Natural killer cell treated with Interleukin-12 subunit alpha and Interleukin-12 subunit beta and Interleukin-15 and Interleukin-18, amount 100 ng/mL, for 72 hours (primary cell): ENCODE measurements at places on chromosomes 2 and 18. TPM values are rescaled to one million over a fixed set of nuclear protein-coding genes. Genes with fewer than 3 reads are reported as not detected.

- H3K27ac ChIP-seq = no peak overlapping the region
- H3K27me3 ChIP-seq = no peaks in the 10 kb centered on the region
- peaks cover 12% of the 10 kb centered on the region for H3K36me3 ChIP-seq
- peaks cover 9% of the 10 kb centered on the region for H3K4me1 ChIP-seq
These were observed 48.9 kb downstream of the COX7A2L start for GRCh38 chr2:42312106-42312505.

DNA sequence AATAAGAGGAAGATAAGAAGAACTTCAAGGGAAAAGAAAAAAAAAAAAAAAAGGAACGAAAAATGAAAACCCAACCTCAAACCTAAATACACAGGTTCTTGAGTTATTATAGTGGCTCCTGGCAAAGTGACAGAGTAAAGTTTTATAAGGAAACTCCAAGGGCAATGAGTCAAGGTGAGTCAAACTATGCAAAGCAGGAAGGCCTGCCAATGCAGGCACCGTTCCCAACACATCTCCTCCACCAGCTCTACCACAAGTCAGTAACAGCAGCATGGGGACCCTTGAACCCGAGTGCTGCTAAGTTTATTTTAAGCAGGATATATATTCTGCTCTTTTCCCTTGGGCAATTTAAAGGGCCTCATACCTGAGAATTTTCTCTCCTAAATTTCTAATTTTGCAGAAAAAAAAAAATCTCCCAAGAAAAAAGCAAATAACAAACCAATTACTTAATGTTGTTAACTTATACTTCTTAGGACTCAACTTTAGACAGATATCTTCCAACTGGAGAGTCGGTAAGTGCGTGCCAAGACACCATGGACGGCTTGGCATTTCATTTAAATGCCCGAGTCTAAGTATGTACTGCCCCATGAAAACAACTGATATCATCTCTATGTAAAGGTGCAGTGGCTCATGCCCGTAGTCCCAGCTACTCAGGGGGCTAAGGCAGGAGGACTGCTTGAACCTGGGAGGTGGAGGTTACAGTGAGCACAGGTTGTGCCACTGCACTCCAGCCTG lies 75.7 kb upstream of the TFCP2L1 start:
- H3K27me3 ChIP-seq = no peaks in the 10 kb centered on the region
- no peak overlapping the region for H3K4me3 ChIP-seq
- peaks cover 16% of the 10 kb centered on the region for H3K36me3 ChIP-seq

- DNase-seq = peak; percentile 67
- peak within 1 kb of the TSS; percentile 83 for H3K4me3 ChIP-seq
- H3K27me3 ChIP-seq = peaks cover 16% of the 10 kb centered on the region
- H3K27ac ChIP-seq = peak within 1 kb of the TSS; percentile 65
These were observed at the start of gene FAM110C for GRCh38 chr2:46471-47345. Gene FAM110C, minus strand, starts transcription at chr2:46505. Its CDS starts 120 bp downstream, at chr2:46385.

GRCh38 chr2:85273738-85274731 lies 53.8 kb downstream of the TGOLN2 start:
- H3K27ac ChIP-seq = no peak overlapping the region
- H3K27me3 ChIP-seq = peaks cover 9% of the 10 kb centered on the region
- DNase-seq = no peak
- H3K36me3 ChIP-seq = no peaks in the 10 kb centered on the region

DNA sequence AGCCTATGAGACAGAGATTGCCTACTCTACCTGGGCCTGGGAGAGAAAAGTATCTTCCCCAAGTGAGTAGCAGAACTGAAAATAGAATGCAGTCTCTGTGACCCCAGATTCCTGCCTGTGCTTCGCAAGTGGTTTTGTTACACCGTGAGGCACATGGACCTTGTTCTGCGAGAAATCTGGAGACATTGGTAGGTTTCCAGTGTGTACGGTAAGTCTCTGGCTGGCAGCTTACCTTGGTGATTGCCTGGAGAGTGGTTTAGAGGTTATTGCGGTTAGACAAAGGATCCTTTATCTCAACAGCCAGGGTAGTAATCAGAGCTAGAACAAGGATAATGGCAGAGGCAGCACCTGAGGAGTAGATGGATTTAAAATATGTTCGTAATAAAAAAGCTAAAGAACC lies 606.0 kb upstream of the GCFC2 start:
- H3K27me3 ChIP-seq = no peaks in the 10 kb centered on the region
- no peak overlapping the region for H3K27ac ChIP-seq
- no peak overlapping the region for H3K4me3 ChIP-seq

GRCh38 chr2:235577404-235578330 lies 83.8 kb downstream of the AGAP1 start:
- no peak overlapping the region for H3K4me3 ChIP-seq
- no peak for DNase-seq
- H3K4me1 ChIP-seq = no peaks in the 10 kb centered on the region
- no peak overlapping the region for H3K27ac ChIP-seq
- no peaks in the 10 kb centered on the region for H3K36me3 ChIP-seq
- peaks cover 7% of the 10 kb centered on the region for H3K27me3 ChIP-seq

DNA sequence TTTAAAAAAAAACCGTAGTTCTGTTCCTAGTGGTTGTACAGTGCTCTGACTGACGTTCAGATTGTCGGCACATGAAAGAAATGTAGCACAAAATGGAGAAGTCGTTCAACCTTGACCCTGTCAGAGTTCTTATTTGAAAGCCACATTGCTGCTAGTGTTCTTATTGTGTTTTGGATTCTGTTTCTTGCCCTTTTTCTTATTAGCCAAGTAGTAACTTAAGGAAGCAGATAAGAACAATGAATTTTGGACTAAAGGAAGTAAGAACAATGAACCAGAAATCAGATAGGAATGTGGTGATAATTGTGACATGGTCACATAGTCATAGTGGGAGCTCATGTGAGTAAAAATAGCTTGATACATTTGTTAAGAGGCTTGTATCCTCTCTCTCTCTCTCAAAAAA lies 45.9 kb downstream of the RPIA start:
- H3K4me1 ChIP-seq = peaks cover 11% of the 10 kb centered on the region
- peaks cover 20% of the 10 kb centered on the region for H3K36me3 ChIP-seq
- no peak overlapping the region for H3K4me3 ChIP-seq
- DNase-seq = no peak
- no peaks in the 10 kb centered on the region for H3K27me3 ChIP-seq
- no peak overlapping the region for H3K27ac ChIP-seq

- H3K36me3 ChIP-seq = no peaks in the 10 kb centered on the region
- no peak for DNase-seq
- H3K4me3 ChIP-seq = no peak overlapping the region
- no peaks in the 10 kb centered on the region for H3K4me1 ChIP-seq
- H3K27ac ChIP-seq = no peak overlapping the region
- no peaks in the 10 kb centered on the region for H3K27me3 ChIP-seq
These were observed 52.8 kb upstream of the DCC start for GRCh38 chr18:52287151-52287550.

DNA sequence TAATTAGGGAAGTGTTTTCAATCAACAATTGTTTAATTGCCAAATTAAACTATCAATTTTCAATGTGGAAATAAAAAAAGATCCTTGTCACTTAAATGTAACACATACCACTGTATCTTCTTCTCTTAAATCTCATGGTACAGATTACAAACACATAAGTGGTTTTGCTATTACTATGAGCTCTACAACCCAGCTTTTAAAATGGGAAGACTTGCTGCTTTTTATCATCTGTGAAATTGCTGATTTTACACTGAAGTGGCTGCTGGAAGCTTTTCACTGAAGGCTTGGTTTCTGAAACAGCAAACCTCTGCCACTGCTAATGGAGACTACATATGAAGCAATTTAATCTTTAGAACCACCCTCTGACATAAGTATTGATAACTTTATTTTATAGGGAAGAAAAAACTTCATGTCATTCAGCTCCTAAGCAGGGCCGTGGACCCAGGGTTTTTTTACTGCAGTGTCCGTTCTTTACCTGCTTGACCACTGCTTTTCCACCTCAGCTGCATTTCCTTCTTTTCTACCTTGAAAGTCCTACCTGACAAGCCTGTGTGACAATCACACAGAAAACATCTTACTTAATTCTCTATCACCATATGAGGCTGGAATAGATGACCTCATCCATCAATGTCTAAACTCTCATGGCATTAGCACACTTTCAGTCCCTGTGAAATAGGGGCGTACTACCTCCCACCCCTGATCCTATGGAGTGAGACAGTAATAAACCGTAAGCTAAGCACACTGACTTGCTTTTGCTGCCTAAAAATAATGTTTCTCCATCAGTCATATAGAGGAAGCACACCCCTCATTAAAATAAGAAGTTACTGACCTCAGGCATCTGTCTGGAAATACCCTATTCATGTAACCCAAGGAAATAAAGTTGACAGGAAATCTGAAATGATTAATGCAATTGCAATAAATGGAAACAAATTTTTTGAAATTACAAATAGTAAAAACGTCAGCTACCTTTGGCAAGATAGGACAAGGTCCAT lies 19.2 kb upstream of the SLC8A1 start:
- H3K27me3 ChIP-seq = no peaks in the 10 kb centered on the region
- H3K27ac ChIP-seq = no peak overlapping the region
- H3K4me1 ChIP-seq = no peaks in the 10 kb centered on the region
- H3K36me3 ChIP-seq = no peaks in the 10 kb centered on the region

- no peak overlapping the region for H3K4me3 ChIP-seq
- H3K27me3 ChIP-seq = peaks cover 9% of the 10 kb centered on the region
- no peaks in the 10 kb centered on the region for H3K36me3 ChIP-seq
- no peak for DNase-seq
- no peak overlapping the region for H3K27ac ChIP-seq
- H3K4me1 ChIP-seq = no peaks in the 10 kb centered on the region
These were observed 55.1 kb upstream of the LDAH start for GRCh38 chr2:20877960-20878359.

DNA sequence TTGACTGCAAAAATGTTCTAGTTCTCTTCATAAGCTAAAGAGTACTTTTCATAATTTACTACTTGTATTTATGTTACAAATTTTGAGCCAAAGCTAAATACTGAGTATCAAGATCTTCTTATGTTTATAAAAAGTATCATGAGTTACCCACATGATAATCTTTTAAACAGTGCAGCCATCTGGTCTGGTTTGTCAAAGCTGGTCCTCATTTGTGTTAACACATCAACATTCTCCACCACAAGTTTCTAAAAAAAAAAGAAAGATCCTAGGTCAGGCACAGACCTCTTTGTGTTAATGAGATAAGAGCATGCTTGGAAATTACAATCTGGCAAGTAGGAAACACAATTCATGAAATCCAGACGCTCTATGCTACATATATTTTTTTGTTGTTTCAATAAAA lies 75.5 kb upstream of the FRZB start:
- H3K27ac ChIP-seq = no peak overlapping the region
- H3K4me1 ChIP-seq = no peaks in the 10 kb centered on the region
- no peak overlapping the region for H3K4me3 ChIP-seq

GRCh38 chr18:76230791-76231190 lies 264.3 kb downstream of the ZNF516 start:
- no peaks in the 10 kb centered on the region for H3K4me1 ChIP-seq
- H3K27me3 ChIP-seq = peaks cover 23% of the 10 kb centered on the region
- H3K27ac ChIP-seq = no peak overlapping the region

DNA sequence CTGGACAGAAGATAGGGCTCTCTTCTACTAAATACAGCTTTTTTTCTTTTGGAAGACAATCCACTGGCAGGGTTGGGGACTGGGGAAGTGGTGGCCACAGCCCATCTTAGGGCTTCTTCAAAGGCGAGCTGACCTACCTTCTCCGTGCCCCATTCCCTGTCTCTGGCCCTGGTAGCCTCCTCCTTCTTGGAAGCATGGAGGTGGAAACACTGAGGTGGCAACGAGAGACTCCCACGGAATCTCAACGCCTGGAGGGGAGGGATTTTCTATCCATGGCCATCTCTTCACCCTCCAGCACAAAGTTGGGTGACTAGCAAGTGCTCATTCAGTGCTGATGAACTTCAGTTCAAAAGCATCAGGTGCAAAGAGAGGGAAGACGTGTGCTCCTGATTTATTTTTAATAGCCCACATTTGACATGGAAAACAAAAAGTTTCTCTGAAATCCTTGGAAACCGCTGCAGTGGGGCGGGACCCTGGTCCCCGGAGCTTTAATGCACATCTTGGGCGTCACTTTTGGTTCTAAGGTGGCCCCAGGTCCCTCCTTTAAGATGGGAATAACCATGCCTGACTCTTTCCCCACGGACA lies 633 bp upstream of the ARMC9 start:
- H3K36me3 ChIP-seq = no peaks in the 10 kb centered on the region
- H3K4me1 ChIP-seq = peaks cover 5% of the 10 kb centered on the region
- peaks cover 9% of the 10 kb centered on the region for H3K27me3 ChIP-seq
- peak overlapping the region; percentile 90 for H3K4me3 ChIP-seq

GRCh38 chr2:30503007-30503694 lies 56.1 kb downstream of the LCLAT1 start:
- peak overlapping the region; percentile 62 for H3K4me3 ChIP-seq
- H3K4me1 ChIP-seq = peaks cover 39% of the 10 kb centered on the region
- H3K27me3 ChIP-seq = no peaks in the 10 kb centered on the region
- no peak for DNase-seq
- peaks cover 25% of the 10 kb centered on the region for H3K36me3 ChIP-seq
- H3K27ac ChIP-seq = peak overlapping the region; percentile 99

- no peak overlapping the region for H3K4me3 ChIP-seq
- no peaks in the 10 kb centered on the region for H3K4me1 ChIP-seq
- H3K27ac ChIP-seq = no peak overlapping the region
- no peaks in the 10 kb centered on the region for H3K36me3 ChIP-seq
These were observed 194.9 kb upstream of the TNP1 start for GRCh38 chr2:217054791-217055190.

DNA sequence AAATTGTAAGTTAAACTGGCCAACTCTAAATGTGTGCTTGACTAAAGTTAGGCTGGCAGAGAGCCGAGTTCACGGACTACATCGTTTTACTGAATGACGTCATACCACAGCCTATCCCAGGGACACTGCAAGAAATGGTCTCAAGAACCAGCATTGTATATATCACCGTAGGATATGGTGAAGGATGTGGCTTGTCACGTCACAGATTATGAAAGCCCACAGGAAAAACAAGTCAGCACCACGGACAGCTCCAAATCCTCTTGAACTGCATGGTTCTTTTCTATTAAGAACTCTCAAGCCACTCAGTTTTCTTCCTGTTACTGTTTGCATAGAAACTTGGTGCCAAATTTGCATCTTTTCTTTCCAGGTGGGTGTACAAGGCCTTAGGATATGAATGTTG lies 85.1 kb upstream of the ACAA2 start:
- H3K36me3 ChIP-seq = no peaks in the 10 kb centered on the region
- H3K27me3 ChIP-seq = peaks cover 9% of the 10 kb centered on the region
- no peak overlapping the region for H3K4me3 ChIP-seq
- H3K4me1 ChIP-seq = no peaks in the 10 kb centered on the region
- DNase-seq = no peak

DNA sequence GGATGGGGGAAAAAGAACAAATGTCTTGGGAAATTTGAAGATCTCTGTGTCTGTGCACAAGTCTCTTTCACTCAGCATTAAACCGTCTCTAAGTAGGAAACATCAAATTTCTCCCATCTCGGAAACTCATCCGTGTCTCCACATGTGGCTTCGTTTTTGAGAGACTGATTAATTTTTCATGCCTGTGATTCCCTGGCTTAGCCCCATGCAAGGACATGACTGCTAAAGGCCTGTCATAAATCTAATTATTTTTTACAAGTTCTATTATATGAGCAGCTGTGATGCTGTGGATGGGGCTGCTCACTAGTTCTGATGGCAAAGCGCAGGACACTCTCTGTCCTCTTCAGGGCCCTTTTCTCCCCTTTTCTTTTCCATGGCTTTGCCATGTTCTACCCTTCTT lies 129.1 kb downstream of the RGPD3 start:
- no peaks in the 10 kb centered on the region for H3K4me1 ChIP-seq
- DNase-seq = no peak
- H3K36me3 ChIP-seq = no peaks in the 10 kb centered on the region
- no peak overlapping the region for H3K27ac ChIP-seq
- no peak overlapping the region for H3K4me3 ChIP-seq

The IL1R2 gene
- total RNA-seq = not detected

The SFXN5 gene
- total RNA-seq = 32.4 TPM

The TYMS gene
- total RNA-seq = 180 TPM

The CNGA3 gene
- total RNA-seq = not detected

The GPR17 gene
- total RNA-seq = not detected

The IL1B gene
- total RNA-seq = 12.0 TPM

The DCC gene
- not detected for total RNA-seq

The DLGAP1 gene
- not detected for total RNA-seq
